Suprapubic skin (tissue), 4 donors: ENCODE measurements at places on chromosomes 13 and 19. TPM values are rescaled to one million over a fixed set of nuclear protein-coding genes. Genes with fewer than 3 reads are reported as not detected.
A peak's percentile ranks its signal among the peaks of the same experiment; 100 is the strongest.

- H3K27ac ChIP-seq, result no peak overlapping the region
- H3K4me1 ChIP-seq, result no peaks in the 10 kb centered on the region
- H3K4me3 ChIP-seq, result no peak overlapping the region
- no peaks in the 10 kb centered on the region for H3K36me3 ChIP-seq
- DNase-seq, result no peak
These were observed 51.1 kb downstream of the RASL11A start for GRCh38 chr13:27321468-27322431.

GRCh38 chr19:48511800-48512503 lies at the start of gene LMTK3:
LMTK3 (minus strand) TSS chr19:48511835; CDS start chr19:48511576, 259 bp downstream.
- H3K36me3 ChIP-seq, result no peaks in the 10 kb centered on the region
- peak within 1 kb of the TSS; percentile 5 for H3K4me3 ChIP-seq
- peaks cover 22% of the 10 kb centered on the region for H3K4me1 ChIP-seq
- H3K27ac ChIP-seq, result no peak within 1 kb of the TSS
- H3K27me3 ChIP-seq, result peaks cover 36% of the 10 kb centered on the region
- no peak for DNase-seq

- no peak overlapping the region for H3K4me3 ChIP-seq
- peaks cover 45% of the 10 kb centered on the region for H3K4me1 ChIP-seq
- H3K27me3 ChIP-seq, result no peaks in the 10 kb centered on the region
- H3K27ac ChIP-seq, result no peak overlapping the region
- H3K36me3 ChIP-seq, result peaks cover 11% of the 10 kb centered on the region
These were observed 17.6 kb downstream of the RANBP3 start for GRCh38 chr19:5960005-5961001.

DNA sequence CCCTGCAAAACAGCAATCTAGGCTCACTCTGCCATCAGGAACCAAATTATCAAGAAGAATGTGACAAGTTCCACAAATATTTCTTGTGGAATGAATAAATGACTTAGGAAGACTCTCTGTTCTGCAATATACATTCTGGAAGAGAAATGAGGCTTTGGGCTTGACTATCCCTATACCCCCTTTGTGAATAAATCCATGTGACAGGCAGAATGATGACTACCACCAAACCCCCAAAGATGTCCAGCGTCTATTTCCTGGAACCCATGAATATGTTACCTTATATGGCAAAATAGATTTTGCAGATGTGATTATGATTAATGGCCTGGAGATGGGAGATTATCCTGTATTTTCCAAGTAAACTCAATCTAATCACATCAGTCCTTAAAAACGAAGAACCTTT lies 139.3 kb downstream of the ENOX1 start:
- no peak for DNase-seq
- H3K27me3 ChIP-seq, result no peaks in the 10 kb centered on the region
- no peak overlapping the region for H3K27ac ChIP-seq
- no peak overlapping the region for H3K4me3 ChIP-seq
- no peaks in the 10 kb centered on the region for H3K4me1 ChIP-seq

DNA sequence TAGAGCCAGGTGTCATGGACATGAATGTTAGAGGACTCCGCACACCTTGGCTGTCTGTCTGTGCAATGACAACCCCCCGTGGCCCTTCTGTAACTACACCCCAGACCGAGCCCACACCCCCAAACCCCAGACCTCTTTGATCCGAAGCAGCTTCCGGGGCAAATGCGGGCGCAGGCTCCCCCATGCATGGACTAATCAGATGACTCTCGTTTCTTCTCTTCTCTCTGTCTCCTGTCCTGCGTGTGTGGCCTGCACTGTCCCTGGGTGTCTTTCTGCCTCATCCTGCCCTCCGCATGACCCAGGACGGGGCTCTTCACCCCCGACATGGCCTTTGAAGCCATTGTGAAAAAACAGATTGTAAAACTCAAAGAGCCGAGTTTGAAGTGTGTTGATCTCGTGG lies 38.9 kb downstream of the TMED1 start:
- no peak for DNase-seq
- peaks cover 88% of the 10 kb centered on the region for H3K36me3 ChIP-seq
- no peak overlapping the region for H3K4me3 ChIP-seq

- no peak overlapping the region for H3K27ac ChIP-seq
- DNase-seq, result no peak
- H3K4me3 ChIP-seq, result no peak overlapping the region
- no peaks in the 10 kb centered on the region for H3K27me3 ChIP-seq
These were observed 42.6 kb upstream of the ATP11A start for GRCh38 chr13:112647256-112647655.

DNA sequence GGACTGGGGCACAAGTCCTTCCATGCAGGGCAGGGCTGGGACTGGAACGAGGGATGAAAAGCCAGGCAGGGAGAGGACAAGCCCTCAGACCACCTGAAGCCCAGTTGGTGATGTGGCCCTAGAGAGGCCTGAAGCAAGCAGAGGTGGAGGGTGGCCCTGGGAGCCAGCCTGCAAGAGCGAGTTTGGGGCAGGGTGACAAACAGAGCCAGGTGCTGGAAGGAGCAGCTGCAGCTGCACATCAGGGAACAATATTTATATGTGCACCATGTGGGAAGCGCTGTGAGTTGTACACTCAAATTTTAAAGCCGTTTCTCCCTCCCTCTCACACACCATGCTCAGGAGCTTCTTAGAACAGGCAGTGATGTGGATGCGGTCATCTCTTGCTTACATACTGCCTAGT lies 67.8 kb downstream of the FGF9 start:
- peaks cover 4% of the 10 kb centered on the region for H3K27me3 ChIP-seq
- H3K4me3 ChIP-seq, result no peak overlapping the region
- H3K4me1 ChIP-seq, result peaks cover 6% of the 10 kb centered on the region
- no peak for DNase-seq

The CEACAM3 gene
- total RNA-seq, result not detected

The KIR3DL1 gene
- total RNA-seq, result not detected

The OVOL3 gene
- total RNA-seq, result not detected

The ZNF543 gene
- total RNA-seq, result 10.1 TPM

The WTIP gene
- total RNA-seq, result 15.7 TPM
